Effector memory CD4-positive, alpha-beta T cell (primary cell): ENCODE measurements at places on chromosomes 16 and 17.

- no peak for DNase-seq
Measured at GRCh38 chr17:31880311-31880710, 21.2 kb downstream of the UTP6 start.

GRCh38 chr16:17063201-17064139 is 407.3 kb downstream of the XYLT1 start:
- no peak for DNase-seq

DNA sequence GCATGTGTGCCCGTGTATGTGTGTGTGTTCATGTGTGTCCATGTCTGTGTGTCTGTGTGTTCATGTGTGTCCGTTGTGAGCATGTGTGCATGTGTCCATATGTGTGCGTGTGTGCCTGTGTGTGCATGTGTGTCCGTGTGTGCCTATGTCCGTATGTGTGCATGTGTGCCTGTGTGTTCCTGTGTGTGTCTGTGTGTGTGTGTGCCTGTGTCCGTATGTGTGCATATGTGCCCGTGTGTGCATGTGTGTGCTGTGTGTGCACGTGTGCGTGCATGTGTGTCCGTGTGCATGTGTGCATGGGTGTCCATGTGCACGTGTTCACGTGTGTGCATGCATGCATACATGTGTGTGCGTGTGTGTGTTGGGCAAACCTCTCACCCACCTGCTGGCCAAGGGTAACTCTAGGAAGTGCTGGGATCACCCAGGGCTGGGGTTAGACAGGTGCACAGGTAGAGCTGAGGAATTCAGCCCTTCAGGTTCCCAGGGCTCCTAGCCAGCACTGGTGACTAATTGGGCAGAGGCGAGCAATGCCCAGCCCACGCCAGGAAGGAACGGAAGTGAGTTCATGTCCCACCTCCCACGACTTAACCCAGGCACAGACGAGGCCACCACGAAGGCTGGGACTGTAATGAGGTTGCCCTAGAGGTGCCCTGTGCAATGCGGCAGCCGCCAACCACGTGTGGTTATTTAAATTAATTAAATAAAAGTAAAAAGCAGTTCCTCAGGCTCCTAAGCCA is 8.2 kb upstream of the CSNK1D start:
- no peak for DNase-seq

DNA sequence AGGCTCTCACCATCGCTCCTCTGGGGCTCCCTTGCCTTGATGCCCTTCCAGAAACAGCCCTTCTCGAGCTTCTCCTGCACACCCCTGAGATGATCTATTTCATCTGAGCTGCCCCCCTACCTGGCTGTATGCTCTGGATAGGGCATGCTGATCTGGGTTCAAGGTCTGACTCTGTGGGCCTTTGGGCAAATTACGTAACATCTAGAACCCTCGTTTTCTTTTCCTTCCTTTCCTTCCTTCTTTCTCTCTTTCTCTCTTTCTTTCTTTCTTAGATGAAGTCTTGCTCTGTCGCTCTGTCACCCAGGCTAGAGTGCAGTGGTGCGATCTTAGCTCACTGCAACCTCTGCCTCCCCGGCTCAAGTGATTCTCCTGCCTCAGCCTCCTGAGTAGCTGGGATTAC is 20.3 kb downstream of the TNS4 start:
- no peak for DNase-seq

DNA sequence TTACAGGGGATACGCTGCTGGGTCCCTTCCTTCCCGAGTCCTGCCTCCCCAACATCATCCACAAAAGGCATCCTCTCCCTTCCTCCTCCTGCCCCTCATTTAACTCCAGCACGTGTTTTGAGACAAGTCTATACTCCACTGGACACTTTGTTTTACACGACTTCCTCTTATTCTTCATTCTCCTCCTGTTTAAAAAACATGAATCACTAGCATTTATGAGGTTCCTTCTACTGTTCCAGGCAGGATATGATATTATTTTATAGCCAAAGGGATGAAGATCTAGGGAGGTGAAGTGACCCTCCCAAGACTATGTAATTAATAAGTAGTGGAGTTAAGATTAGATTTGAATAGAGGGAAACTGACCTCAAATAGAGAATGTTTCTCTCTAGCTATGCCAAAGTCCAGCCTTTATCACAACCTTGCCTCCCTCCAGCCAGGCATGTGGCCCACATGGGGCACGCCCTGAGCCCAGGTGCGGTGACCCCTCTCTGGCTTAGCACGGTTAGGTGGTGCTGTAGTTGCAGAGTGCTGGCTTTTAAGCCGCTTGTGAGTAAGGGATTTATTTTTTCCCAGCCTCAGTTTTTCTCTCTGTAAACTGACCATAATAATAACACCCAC is 1.3 kb upstream of the HSD17B2 start:
- DNase-seq: no peak

- DNase-seq: no peak
Measured at GRCh38 chr17:34377078-34377823, 14.2 kb upstream of the CCL1 start.

- DNase-seq: no peak
Measured at GRCh38 chr16:72807245-72807644, 240.7 kb downstream of the ZFHX3 start.

DNA sequence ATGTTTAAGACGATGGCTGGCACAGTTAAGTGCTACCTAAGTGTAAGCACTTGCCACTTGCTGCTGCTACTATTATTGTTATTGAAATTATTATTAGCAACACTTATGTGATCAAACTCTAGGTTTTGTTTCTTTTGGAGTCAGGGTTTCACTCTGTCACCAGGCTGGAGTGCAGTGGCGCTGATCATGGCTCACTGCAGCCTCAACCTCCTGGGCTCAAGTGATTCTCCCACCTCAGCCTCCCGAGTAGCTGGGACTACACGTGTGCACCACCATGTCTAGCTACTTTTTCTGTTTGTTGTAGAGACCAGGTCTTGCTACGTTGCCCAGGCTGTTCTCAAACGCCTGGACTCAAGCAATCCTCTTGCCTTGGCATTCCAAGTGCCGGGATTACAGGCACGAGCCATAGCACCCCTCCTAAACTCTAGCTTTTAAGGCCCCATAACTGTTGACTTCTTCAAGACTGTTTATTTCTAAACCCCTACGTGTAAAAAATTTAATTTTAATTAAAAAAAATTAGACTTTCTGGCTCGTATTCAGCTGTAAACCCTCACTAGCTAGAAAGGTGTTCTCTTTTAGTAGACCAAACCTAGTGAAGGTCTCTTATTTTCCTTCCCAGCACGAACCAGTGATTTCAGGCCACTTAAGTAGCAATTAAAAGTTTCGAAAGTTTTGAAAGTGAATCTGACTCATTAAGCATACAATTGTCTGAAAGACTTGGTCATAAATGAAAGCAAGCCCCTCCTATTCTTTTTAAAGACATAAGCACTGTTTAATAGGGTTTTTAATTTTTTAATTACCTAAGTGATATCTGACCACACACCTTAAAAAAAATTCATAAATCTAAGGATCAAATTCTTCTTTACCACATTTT is 11.7 kb upstream of the SCNN1B start:
- DNase-seq: no peak

- peak; percentile 27 for DNase-seq
Measured at GRCh38 chr17:44197980-44198720, 1.5 kb downstream of the ATXN7L3 start.

- no peak for DNase-seq
Measured at GRCh38 chr16:86118467-86119307, 219.7 kb downstream of the IRF8 start.

GRCh38 chr17:66855204-66855603 is 20.3 kb downstream of the CACNG5 start:
- DNase-seq: peak; percentile 9
